ENCODE measurements at places on chromosomes 1 and 21. TPM values are rescaled to one million over a fixed set of nuclear protein-coding genes. Genes with fewer than 3 reads are reported as not detected.

GRCh38 chr21:45529785-45530422 lies 12.3 kb downstream of the SLC19A1 start:
- no peak overlapping the region for H3K4me3 ChIP-seq
- H3K36me3 ChIP-seq, result peaks cover 9% of the 10 kb centered on the region
- no peak for DNase-seq
- peaks cover 8% of the 10 kb centered on the region for H3K4me1 ChIP-seq
- no peaks in the 10 kb centered on the region for H3K27me3 ChIP-seq

GRCh38 chr1:112044745-112045144 lies 55.3 kb upstream of the KCND3 start:
- H3K27me3 ChIP-seq, result peaks cover 8% of the 10 kb centered on the region
- no peak for DNase-seq
- H3K36me3 ChIP-seq, result no peaks in the 10 kb centered on the region
- no peaks in the 10 kb centered on the region for H3K4me1 ChIP-seq

RPE65 gene
- not detected for total RNA-seq

ANKRD35 gene
- total RNA-seq, result 0.40 TPM

DNA sequence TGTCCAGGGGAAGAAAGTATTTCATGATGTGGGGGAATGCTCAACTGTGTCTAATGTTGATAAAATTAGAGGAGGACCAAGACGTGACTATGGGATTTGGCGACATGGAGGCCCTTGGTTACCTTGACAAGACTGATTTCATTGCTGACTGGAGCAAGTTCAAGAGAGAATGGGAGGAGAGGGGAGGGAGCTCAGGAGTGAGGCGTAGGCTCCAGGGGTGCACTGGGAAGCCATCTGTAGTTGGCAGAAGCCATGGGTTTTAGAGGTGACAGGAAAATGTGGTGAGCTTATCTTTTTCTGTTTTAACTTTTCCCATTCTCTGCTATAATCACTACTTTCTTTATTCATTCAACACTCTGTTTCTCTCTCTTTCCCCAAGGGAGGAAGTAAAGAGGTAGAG lies 15.8 kb downstream of the UBE4B start:
- peaks cover 7% of the 10 kb centered on the region for H3K36me3 ChIP-seq
- H3K27me3 ChIP-seq, result no peaks in the 10 kb centered on the region
- H3K4me3 ChIP-seq, result no peak overlapping the region
- H3K27ac ChIP-seq, result no peak overlapping the region

S100A6 gene
- 365 TPM for total RNA-seq

DNA sequence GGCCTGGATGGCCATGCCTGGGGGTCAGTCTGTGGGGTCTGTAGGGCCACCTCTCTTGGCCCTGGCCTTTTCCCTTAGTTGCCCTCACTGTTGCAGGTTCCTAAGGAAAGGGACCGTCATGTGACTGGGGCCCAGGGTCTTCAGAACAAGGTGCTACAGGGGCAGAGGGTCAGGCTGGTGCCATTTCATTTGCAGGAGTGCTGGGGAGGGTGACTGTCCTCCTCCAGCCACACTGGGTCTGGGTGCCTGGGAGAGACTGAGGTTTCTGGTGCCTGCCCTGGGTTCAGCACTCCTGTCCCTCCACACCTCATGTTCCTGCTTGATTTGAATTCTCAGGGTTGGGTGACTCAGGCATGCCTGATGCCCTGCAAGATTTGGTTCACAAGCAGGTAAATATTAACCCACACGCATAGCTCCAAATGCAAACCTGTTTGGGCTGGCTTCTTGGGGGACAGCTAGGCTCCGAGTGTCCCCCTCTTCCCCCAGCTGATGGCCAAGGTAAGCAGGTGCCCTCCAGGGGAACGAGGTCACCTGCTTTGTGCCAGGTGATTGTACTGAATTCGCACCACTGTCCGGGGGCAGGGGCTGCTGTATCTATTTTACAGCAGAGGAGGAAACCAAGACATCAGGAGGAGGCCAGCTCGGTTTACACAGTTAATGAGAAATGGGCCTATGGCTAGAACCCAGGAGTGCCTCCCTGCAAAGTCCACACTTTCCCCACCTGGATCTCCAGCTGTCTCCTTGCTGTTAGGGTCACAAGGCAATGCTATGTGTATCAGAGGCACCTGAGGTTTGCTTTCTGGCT lies 20.3 kb downstream of the ARHGEF10L start:
- no peak overlapping the region for H3K27ac ChIP-seq
- DNase-seq, result no peak
- peaks cover 3% of the 10 kb centered on the region for H3K27me3 ChIP-seq
- H3K4me3 ChIP-seq, result no peak overlapping the region
- no peaks in the 10 kb centered on the region for H3K4me1 ChIP-seq
